Heart right ventricle (tissue), 16 donors: ENCODE measurements at places on chromosomes 6 and 20. TPM values are rescaled to one million over a fixed set of nuclear protein-coding genes. Genes with fewer than 3 reads are reported as not detected.

The PBOV1 gene
- not detected for total RNA-seq

The GLP1R gene
- 2.2 TPM for total RNA-seq

- no peaks in the 10 kb centered on the region for H3K4me1 ChIP-seq
- no peaks in the 10 kb centered on the region for H3K36me3 ChIP-seq
- no peaks in the 10 kb centered on the region for H3K27me3 ChIP-seq
- no peak overlapping the region for H3K4me3 ChIP-seq
- no peak for DNase-seq
These were observed 152.1 kb upstream of the RALGAPA2 start for GRCh38 chr20:20864351-20865096.

GRCh38 chr6:148459238-148459637 is 116.6 kb downstream of the SASH1 start:
- H3K27me3 ChIP-seq, result no peaks in the 10 kb centered on the region
- peak overlapping the region; percentile 29 for H3K27ac ChIP-seq
- no peak overlapping the region for H3K4me3 ChIP-seq
- H3K36me3 ChIP-seq, result no peaks in the 10 kb centered on the region
- peaks cover 54% of the 10 kb centered on the region for H3K4me1 ChIP-seq

DNA sequence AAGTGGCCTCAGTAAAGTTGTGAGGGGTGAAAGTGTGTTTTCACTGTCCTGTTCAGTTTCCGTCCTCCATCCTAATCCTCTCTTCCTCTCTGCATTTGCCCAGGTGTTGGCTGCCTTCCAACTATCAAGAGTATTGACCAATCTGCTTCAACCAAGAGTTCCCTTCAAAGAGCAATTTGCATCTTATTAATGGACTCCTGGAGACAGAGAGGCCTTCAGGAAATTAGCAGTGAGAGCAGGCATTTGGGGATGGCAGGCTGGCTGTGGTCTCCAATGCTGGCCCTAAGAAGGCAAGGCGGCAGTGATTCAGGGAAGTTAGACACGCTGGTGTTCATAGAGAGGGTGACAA is 77.2 kb downstream of the GPR6 start:
- H3K27ac ChIP-seq, result no peak overlapping the region
- H3K4me1 ChIP-seq, result no peaks in the 10 kb centered on the region

DNA sequence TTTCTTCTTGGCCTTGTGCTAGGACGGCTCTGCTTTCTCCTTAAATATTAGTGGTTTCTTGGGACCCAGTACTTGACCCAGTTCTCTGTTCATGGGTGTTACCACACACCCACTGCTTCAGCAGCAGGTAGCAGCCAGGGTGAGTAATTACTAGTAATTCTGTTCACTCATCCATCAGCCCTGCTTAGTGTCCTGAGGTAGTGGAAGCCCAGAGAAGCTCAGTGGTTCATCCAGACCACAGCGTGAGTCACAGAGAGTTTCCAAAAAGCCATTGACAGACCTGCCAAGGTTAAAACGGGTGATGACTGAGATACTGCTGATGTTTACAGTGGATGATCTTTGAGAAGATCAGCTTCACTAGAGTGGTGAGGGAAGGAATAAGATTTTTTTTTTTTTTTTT is 51.7 kb upstream of the HINT3 start:
- H3K36me3 ChIP-seq, result peaks cover 11% of the 10 kb centered on the region
- no peaks in the 10 kb centered on the region for H3K27me3 ChIP-seq
- H3K4me1 ChIP-seq, result no peaks in the 10 kb centered on the region
- no peak overlapping the region for H3K4me3 ChIP-seq

- H3K27me3 ChIP-seq, result no peaks in the 10 kb centered on the region
- no peak for DNase-seq
- no peaks in the 10 kb centered on the region for H3K36me3 ChIP-seq
- H3K4me3 ChIP-seq, result no peak overlapping the region
These were observed 19.5 kb downstream of the SYTL3 start for GRCh38 chr6:158669145-158670035.

DNA sequence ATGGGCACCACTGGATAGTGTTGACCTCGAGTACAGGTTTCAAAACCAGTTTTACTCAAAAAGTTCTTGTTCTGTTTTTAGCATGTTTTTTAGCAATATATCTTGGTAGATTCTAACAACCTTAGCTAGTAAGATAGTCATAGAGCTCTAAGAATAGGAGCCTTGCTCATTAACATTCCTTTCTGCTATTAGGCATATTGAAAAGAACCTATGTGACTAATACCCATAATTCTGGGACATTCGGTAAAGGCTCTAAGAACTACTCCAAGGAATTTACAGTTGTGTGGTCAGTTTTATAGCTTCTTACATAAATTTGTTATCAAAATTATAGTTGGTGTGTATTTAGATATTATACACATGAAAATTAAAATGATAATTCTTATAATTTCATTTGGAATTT is 11.6 kb downstream of the SLC9A8 start:
- peaks cover 18% of the 10 kb centered on the region for H3K36me3 ChIP-seq
- H3K4me3 ChIP-seq, result no peak overlapping the region
- H3K27me3 ChIP-seq, result no peaks in the 10 kb centered on the region
- H3K27ac ChIP-seq, result no peak overlapping the region
- no peak for DNase-seq

- H3K27ac ChIP-seq, result no peak overlapping the region
- H3K36me3 ChIP-seq, result no peaks in the 10 kb centered on the region
- H3K4me1 ChIP-seq, result no peaks in the 10 kb centered on the region
These were observed 8.0 kb upstream of the PERP start for GRCh38 chr6:138115201-138115600.

GRCh38 chr6:35027807-35028206 is 113.3 kb downstream of the TCP11 start:
- H3K27me3 ChIP-seq, result no peaks in the 10 kb centered on the region
- H3K36me3 ChIP-seq, result no peaks in the 10 kb centered on the region
- DNase-seq, result no peak
- H3K27ac ChIP-seq, result peak overlapping the region; percentile 99
- H3K4me3 ChIP-seq, result no peak overlapping the region

GRCh38 chr6:20791074-20791473 is 256.8 kb downstream of the CDKAL1 start:
- no peaks in the 10 kb centered on the region for H3K27me3 ChIP-seq
- H3K4me1 ChIP-seq, result no peaks in the 10 kb centered on the region
- DNase-seq, result no peak
- H3K36me3 ChIP-seq, result no peaks in the 10 kb centered on the region
- H3K27ac ChIP-seq, result no peak overlapping the region
- H3K4me3 ChIP-seq, result no peak overlapping the region

DNA sequence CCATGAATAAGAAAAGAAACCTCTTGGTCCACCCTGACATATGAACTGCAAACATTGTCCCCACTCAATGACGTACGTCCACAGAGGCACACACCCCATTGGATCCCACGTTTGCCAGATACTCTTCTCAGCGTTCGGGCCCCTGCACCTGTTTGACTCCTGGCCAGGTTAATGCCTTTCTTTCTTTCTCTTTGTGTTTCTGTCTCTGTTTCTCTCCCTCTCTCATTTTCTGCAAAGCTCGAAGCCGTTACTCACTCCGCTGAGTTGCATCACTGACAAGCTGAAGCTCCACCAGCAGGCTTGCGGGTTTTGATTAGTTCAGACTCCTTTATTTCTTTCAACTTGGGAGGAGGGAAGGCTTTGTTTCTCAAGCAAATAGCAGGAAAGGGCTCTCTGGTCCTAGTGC is 135.5 kb upstream of the SUPT3H start:
- H3K36me3 ChIP-seq, result no peaks in the 10 kb centered on the region
- no peak overlapping the region for H3K4me3 ChIP-seq
- H3K27ac ChIP-seq, result no peak overlapping the region
- no peaks in the 10 kb centered on the region for H3K27me3 ChIP-seq
- DNase-seq, result no peak
